ENCODE measurements at places on chromosomes 1 and 21. TPM values are rescaled to one million over a fixed set of nuclear protein-coding genes. Genes with fewer than 3 reads are reported as not detected.

The OR6N1 gene
- not detected for total RNA-seq

The PRMT6 gene
- 19.2 TPM for total RNA-seq

The LCE3D gene
- total RNA-seq: not detected

The CCDC27 gene
- not detected for total RNA-seq

The CFHR2 gene
- total RNA-seq: not detected

The HUNK gene
- total RNA-seq: 0.21 TPM

The ZNF683 gene
- 26.6 TPM for total RNA-seq

The IL10 gene
- total RNA-seq: not detected

The SPRR2D gene
- not detected for total RNA-seq

The DMRTA2 gene
- total RNA-seq: not detected

The OR13G1 gene
- total RNA-seq: not detected

The SH2D2A gene
- total RNA-seq: 84.0 TPM

The HMGCS2 gene
- not detected for total RNA-seq

The ADAMTS1 gene
- total RNA-seq: 0.99 TPM

The RHOU gene
- 9.5 TPM for total RNA-seq

The TSPEAR gene
- not detected for total RNA-seq

The FCGR3B gene
- not detected for total RNA-seq

The PGLYRP3 gene
- not detected for total RNA-seq

DNA sequence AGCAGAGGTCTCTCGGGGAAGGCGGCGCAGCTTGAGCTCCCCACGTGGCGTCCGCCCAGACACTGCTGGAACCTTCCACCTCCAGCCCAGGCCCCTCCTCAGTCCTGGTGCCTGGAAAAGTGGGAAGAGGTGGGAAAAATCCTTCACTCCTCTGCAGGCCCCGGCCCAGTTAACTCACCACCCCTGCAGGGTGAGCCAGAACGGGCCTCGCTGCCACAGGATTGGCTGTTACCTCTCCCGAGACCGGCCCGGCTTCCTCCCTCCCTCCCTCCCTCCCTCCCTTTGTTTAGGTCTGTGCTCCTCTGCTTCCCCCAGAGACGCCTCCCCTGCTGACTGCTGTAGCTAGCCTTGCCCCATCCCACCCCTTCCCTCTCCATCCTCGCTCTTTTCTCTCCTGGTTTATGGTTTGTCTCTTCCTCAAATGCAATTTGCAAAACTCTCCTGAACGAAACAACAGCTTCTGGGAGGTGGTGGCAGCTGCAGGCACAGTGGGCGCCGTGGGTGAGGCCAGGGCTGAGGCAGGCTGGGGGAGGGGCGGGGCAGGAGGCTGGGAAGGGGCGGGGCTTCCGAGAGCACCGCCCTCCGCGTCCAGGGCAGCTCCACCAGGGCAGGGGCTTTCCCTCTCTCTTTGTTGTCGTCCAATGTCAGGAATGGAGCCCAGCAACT is 6.5 kb downstream of the CAPN9 start:
- DNase-seq: peak; percentile 49

DNA sequence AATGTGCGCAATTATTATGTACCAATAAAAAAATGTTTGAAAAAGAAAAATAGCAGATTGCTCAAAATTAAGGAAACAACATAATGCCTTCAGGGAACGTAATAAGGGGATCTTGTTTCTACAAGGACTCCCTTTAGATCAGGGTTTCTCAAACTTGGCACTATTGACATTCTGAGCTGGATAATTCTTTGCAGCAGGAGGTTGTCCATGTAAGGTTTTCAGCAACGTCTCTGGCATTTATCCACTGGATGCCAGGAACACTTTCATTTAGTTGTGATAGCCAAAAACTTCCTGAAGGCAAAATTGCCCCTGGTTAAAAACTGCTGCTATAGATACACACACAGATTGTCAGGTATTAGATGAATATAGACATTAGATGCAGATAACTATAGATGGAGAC is 666.7 kb upstream of the ADAMTS5 start:
- DNase-seq: no peak

GRCh38 chr1:203589171-203589570 is 37.5 kb upstream of the ATP2B4 start:
- no peak for DNase-seq

DNA sequence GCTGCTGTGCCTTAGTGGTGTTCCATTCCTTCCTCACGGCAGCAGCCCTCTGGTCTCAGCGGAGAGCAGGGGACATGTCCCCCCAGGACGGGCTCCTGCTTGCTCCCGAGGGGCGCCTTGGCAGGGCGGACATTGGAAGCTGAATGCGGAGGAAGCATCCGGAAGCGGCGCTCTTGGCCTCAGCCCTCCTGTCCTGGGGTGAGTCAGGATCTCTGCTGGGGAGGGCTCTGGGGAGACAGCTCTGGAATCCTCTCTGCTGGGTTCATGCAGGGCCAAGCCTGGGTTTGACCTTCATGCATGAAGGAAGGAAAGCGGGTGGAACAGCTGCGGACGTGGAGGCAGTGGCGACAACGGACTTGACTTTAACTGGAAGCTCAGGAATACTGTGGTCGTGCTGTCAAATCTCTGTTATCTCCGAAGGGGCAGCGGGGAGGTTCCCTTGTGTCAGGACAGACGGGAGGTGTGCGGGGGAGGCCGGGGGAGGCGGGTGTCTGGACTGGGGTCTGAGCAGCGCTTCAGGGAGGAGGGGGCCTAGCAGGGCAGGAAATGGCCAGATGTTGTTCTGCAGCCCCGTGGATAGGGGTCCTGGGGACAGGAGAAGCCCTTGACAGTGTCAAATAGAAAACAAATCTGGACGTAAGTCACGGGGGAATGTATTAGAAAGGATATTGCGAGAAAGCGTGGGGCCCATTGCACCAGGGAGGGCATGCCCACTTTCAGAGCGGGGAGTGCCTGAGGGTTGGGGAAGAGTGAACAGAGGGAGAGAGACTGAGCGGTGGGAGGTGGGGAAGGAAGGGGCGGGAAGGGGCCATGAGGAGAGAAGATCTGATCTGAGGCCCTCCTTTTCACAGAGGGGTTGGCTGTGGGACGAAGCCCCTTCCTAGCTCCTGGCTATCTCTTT is 26.6 kb downstream of the CRYAA start:
- no peak for DNase-seq

DNA sequence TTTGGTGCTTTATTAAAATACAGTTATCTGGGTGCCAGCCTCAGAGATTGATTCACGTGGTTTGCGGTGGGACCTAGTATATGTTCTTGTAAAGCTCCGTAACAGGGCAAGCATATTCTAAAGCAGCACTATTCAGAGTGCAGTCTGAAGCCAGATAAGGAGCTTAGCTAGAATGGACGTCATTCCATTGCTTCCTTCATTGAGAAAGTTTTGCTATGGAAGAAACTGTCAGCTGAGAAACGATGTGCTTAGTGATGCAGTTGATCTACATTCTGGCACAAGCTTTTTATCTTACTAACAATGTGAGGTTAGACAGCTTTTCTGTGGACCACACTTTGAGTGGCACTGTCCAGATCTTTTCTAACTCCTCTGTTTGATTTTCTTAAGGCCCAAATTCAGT is 26.2 kb downstream of the SLC44A3 start:
- no peak for DNase-seq

DNA sequence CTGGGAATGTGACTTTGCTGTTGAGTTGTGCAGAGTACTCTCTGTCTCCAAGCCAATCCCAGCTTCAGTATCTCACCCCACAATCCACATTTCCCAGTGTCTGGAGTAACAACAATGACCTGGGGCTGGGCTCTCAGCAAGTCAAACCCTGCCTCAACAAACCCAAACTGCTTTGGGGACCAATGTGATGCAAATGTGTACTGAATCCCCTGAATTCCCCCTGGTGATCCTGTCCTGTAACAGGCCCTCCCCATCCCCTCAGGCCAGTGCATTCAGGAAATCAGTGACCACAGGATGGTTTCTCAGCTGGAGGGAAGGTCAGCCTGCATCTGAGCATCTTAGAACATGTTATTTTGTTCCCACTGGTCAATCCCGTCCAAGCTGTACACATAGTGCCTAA is 36.7 kb upstream of the HAO2 start:
- DNase-seq: no peak

GRCh38 chr1:205271745-205272144 is 44.0 kb downstream of the TMCC2 start:
- no peak for DNase-seq

GRCh38 chr1:2545754-2546514 is 10.2 kb upstream of the TNFRSF14 start:
- peak; percentile 94 for DNase-seq

DNA sequence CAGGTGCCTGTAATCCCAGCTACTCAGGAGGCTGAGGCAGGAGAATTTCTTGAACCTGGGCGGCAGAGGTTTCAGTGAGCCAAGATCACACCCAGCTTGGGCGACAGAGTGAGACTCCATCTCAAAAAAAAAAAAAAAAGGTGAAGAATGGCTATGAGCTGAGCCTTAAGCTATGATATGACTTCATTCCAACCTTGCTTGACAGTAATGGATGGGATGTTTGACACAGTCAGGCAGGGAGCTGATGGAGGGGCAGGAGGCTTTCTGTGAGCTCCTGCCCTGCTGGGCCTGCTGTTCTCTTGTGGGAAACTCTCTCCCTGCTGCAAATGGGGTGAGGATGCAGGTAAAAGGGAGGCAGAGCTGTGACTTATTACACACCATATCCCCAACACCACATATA is 27.6 kb downstream of the NCF2 start:
- DNase-seq: peak; percentile 9

GRCh38 chr1:147641695-147642592 is 28.4 kb downstream of the ACP6 start:
- peak; percentile 69 for DNase-seq

GRCh38 chr1:162335126-162335525 is 41.5 kb downstream of the SPATA46 start:
- DNase-seq: no peak

DNA sequence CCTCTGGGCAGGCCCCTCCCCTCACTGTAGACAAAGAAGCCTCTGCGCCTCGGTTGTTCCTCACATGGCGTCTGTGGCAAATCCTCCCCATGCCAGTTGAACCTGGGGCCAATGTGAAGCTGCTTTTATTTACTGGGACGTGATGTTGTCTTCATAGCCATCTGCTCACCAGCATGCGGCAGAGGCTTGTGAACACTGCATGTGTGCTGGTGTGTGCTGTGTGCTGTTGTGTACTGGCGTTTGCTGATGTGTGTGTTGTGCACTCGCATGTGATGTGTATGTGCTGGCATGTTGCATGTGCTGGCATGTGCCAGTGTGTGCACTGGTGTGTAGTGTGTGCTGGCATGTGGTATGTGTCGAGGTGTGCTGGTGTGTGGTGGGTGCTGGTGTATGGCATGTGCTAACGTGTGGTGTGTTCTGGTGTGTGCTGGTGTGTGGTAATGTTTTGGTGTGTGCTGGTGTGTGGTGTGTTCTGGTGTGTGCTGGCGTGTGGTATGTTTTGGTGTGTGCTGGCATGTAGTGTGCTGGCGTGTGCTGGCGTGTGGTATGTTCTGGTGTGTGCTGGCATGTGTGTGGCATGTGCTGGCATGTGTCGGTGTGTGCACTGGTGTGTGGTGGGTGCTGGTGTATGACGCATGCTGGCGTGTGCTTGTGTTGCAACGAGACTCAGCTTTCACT is 37.2 kb upstream of the TRAPPC10 start:
- no peak for DNase-seq

GRCh38 chr1:65793359-65793732 is 651 bp downstream of the PDE4B start:
- DNase-seq: no peak

GRCh38 chr1:65979136-65980044 is 186.7 kb downstream of the PDE4B start:
- no peak for DNase-seq

- DNase-seq: no peak
Measured at GRCh38 chr1:18352636-18353265, 128.0 kb upstream of the KLHDC7A start.

GRCh38 chr1:231705806-231706760 is 79.5 kb downstream of the DISC1 start:
- no peak for DNase-seq

- DNase-seq: no peak
Measured at GRCh38 chr1:29387210-29387609, 150.9 kb downstream of the PTPRU start.

DNA sequence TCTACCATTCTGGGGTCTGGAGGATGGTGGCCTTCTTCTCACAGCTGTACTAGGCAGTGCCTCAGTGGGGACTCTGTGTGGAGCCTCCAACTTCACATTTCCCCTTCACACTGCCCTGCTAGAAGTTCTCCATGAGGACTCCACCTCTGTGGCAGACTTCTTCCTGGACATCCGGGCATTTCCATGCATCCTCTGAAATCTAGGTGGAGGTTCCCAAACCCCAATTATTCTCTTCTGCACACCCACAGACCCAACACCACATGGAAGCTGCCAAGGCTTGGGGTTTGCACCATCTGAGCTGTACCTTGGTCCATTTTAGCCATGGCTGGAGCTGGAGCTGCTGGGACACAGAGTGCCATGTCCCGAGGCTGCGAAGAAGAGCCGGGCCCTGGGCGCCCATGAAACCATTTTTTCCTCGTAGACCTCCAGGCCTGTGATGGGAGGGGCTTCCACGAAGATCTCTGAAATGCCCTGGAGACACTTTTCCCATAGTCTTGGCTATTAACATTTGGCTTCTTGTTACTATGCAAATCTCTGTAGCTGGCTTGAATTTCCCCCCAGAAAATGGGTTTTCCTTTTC is 170.5 kb downstream of the FOXD2 start:
- peak; percentile 3 for DNase-seq

GRCh38 chr21:26798856-26799751 is 46.1 kb downstream of the ADAMTS1 start:
- no peak for DNase-seq
